Epithelial cell of alveolus of lung (primary cell): ENCODE measurements at places on chromosomes 12 and 14. TPM values are rescaled to one million over a fixed set of nuclear protein-coding genes. Genes with fewer than 3 reads are reported as not detected.

MAP3K12 gene
- total RNA-seq, result 15.9 and 55.6 TPM in 2 replicates

ZDHHC22 gene
- total RNA-seq, result not detected in 2 replicates

BIN2 gene
- total RNA-seq, result not detected in 2 replicates

KRT82 gene
- not detected in 2 replicates for total RNA-seq

CD69 gene
- 0.08 and 1.0 TPM in 2 replicates for total RNA-seq

APOF gene
- total RNA-seq, result not detected in 2 replicates

SERPINA5 gene
- 0.24 and 0.91 TPM in 2 replicates for total RNA-seq

APEX1 gene
- 196 and 208 TPM in 2 replicates for total RNA-seq

RDH12 gene
- not detected in 2 replicates for total RNA-seq

POTEM gene
- total RNA-seq, result not detected in 2 replicates

DNAJC22 gene
- total RNA-seq, result 9.7 and 21.5 TPM in 2 replicates

NYNRIN gene
- total RNA-seq, result 9.7 and 33.2 TPM in 2 replicates

SMCO3 gene
- total RNA-seq, result under 0.01 TPM in 1 of 2 replicates, not detected in the other

ZNF385A gene
- 3.2 and 13.9 TPM in 2 replicates for total RNA-seq

MYF5 gene
- not detected in 2 replicates for total RNA-seq

TSPAN8 gene
- total RNA-seq, result 0.13 TPM in 1 of 2 replicates, not detected in the other

MMP17 gene
- total RNA-seq, result 15.9 and 18.1 TPM in 2 replicates

CCDC92 gene
- total RNA-seq, result 11.0 and 20.3 TPM in 2 replicates

RND1 gene
- total RNA-seq, result 3.4 TPM in 1 of 2 replicates, not detected in the other

DHRS2 gene
- under 0.01 TPM in 1 of 2 replicates, not detected in the other for total RNA-seq

PPM1H gene
- total RNA-seq, result 0.08 and 0.78 TPM in 2 replicates

ABCC9 gene
- total RNA-seq, result 1.5 and 1.6 TPM in 2 replicates

GLIPR1L2 gene
- total RNA-seq, result 0.13 TPM in 1 of 2 replicates, not detected in the other

CCDC38 gene
- total RNA-seq, result not detected in 2 replicates

STRN3 gene
- 24.6 and 29.1 TPM in 2 replicates for total RNA-seq

IQSEC3 gene
- 0.08 TPM in 1 of 2 replicates, not detected in the other for total RNA-seq

PTPRQ gene
- total RNA-seq, result 0.13 and 0.24 TPM in 2 replicates

ZBTB39 gene
- total RNA-seq, result 3.9 and 5.7 TPM in 2 replicates

TMEM263 gene
- 62.4 and 98.0 TPM in 2 replicates for total RNA-seq

DHH gene
- under 0.01 TPM in 1 of 2 replicates, not detected in the other for total RNA-seq

WSB2 gene
- 44.6 and 89.1 TPM in 2 replicates for total RNA-seq

DCAF5 gene
- 17.1 and 28.7 TPM in 2 replicates for total RNA-seq

KERA gene
- total RNA-seq, result not detected in 2 replicates

PLEKHG7 gene
- 0.13 TPM in 1 of 2 replicates, not detected in the other for total RNA-seq

VRK1 gene
- 13.5 and 30.8 TPM in 2 replicates for total RNA-seq

KNTC1 gene
- 14.1 and 23.3 TPM in 2 replicates for total RNA-seq

AKAP5 gene
- 0.08 and 0.26 TPM in 2 replicates for total RNA-seq

CDKN3 gene
- total RNA-seq, result 18.4 and 42.9 TPM in 2 replicates

CEBPE gene
- not detected in 2 replicates for total RNA-seq

CCER1 gene
- total RNA-seq, result not detected in 2 replicates

RAD52 gene
- 4.9 and 7.8 TPM in 2 replicates for total RNA-seq

TUNAR gene
- total RNA-seq, result under 0.01 TPM in 1 of 2 replicates, not detected in the other

LALBA gene
- total RNA-seq, result not detected in 2 replicates

OTX2 gene
- total RNA-seq, result not detected in 2 replicates

C12orf60 gene
- total RNA-seq, result 1.3 and 2.1 TPM in 2 replicates

IL31 gene
- total RNA-seq, result not detected in 2 replicates

GLT8D2 gene
- total RNA-seq, result 8.2 and 13.1 TPM in 2 replicates

MYF6 gene
- under 0.01 and 0.80 TPM in 2 replicates for total RNA-seq

SYNDIG1L gene
- 0.13 and 2.5 TPM in 2 replicates for total RNA-seq

GLS2 gene
- 0.13 TPM in 1 of 2 replicates, not detected in the other for total RNA-seq

DDX47 gene
- 52.7 and 64.0 TPM in 2 replicates for total RNA-seq

GPR137C gene
- total RNA-seq, result 0.52 and 1.7 TPM in 2 replicates

CLEC4D gene
- not detected in 2 replicates for total RNA-seq
